Activated CD4-positive, alpha-beta T cell treated with anti-CD3 and anti-CD28 coated beads for 4 hours (primary cell): ENCODE measurements at places on chromosomes 3 and 15.

DNA sequence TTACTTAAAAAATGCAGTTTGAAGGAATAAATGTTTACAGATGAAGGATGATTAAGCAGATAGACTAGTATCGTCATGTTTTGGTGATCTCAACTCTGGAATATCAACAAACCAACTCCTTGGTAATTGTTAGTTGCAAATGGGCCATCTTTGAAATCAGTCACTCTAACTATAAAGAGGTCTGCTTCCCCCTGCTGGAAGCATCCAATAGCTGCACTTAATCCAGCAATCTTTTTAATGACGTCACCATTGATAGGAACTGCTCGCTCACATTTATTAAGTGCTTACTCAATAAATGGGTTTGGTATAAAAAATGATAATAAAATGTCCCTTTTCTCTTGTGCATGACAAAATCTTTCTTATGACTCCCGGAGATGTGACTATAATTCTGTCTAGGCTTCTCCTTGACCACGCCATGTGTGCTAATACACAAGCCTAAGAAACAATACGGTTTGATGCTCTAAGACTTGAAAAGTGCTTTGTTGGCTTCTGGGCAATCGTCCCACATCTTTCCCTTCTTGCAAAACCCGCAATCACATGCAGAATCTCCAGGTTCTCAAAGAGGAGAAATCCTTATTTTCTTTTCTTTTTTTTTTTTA, 227.6 kb upstream of the POU1F1 start:
- no peak for DNase-seq

DNA sequence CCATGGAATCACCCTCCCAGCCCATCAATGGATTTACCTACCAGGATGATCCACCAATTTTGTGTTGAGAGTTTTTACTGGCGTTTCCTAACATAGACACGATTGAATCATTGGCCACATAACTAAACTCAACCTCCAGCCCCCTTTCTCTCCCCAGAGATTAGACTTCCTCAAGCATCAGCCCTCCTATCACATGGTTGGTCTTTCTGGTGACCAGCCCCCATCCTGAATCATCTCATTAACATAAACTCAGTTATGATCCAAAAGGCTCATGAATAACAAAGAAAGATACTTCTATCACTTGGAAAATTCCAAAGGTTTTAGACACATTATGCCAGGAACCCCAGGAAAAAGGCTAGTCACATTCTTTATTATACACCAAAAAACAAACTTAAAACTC, 21.2 kb downstream of the PRKAR2A start:
- DNase-seq: no peak

DNA sequence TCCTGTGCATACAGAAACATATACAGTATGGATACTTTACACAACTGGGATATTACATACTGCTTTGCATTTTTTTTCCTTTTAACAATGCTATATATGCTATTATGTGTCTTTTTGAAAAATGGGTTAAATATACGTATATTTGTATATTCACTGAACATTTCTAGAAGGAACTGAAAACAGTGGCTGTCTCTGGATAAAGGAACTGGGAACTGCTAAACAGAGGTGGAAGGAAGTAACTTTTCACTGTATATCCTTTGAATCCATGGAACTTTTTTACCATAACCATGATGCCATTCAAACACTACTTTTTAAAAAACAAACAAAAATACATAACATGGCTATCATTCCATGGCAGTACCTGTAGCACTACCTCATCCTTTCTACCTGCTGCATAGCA, 1.8 kb downstream of the MTFMT start:
- no peak for DNase-seq

- DNase-seq: no peak
These were observed 359.6 kb upstream of the NECTIN3 start for GRCh38 chr3:110711851-110712516.

DNA sequence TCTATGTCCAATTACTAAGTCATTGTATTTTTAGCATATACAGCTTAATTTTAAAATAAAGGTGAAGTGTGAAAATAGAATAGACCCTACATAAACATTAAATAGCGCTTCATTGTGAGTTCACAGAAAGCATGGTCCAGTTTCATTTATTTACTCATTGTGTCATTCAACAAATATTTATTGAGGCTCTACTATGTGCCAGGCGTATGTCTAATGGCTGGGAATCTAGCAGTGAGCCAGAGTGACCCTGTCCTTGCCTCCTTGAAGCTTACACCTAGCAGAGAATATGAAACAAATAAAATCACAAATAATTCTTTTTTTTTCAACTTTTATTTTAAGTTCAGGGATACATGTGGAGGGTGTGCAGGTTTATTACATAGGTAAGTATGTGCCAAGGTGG, 161.7 kb downstream of the CFAP20DC start:
- DNase-seq: no peak

GRCh38 chr3:17390785-17391184, 351.6 kb downstream of the TBC1D5 start:
- DNase-seq: no peak

DNA sequence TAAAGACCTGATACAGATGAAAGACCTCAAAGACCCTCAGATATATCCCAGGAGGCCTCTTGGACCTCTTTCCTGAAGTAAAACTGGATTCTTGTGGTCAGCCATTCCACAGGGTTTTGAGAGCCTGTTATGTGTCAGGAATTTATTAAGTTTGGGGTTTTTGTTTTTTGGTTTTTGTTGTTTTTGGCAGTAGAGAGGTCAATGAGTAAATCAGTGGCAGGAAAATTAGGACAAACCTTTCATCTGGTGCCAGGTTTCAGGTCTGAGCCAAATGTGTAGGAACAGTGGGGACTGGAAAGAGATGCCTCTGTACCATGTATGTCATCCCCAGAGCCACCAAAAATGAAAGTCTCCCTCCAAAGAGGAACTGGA, 520.4 kb upstream of the MDFIC2 start:
- no peak for DNase-seq
